Endothelial cell of umbilical vein (primary cell): ENCODE measurements at places on chromosomes 12 and 14. TPM values are rescaled to one million over a fixed set of nuclear protein-coding genes. Genes with fewer than 3 reads are reported as not detected.
A peak's percentile ranks its signal among the peaks of the same experiment; 100 is the strongest.

DNA sequence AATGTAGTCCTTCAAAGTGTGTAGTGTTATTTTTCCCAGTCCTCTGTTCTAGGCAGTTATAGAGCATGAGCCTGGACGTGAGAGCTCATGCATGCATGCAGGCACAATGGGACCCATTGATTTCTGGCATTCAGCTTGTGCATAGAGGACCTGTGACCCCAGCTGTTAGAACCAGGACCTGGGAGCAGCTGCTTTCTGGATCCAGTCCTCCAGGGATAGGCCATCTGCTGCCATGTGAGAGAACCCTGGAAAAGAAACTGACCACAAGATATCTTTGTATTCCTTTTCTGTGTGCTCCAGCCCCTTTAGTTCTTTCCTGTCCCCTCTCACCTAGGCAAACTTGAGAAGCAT lies 76.9 kb downstream of the SUSD6 start:
- no peak for DNase-seq

GRCh38 chr14:76282581-76282980 lies 93.4 kb upstream of the ESRRB start:
- no peak for DNase-seq

GRCh38 chr12:93419388-93420034 lies 22.2 kb downstream of the UBE2N start:
- peak; percentile 76 for DNase-seq

- DNase-seq, result peak; percentile 83
Measured at GRCh38 chr14:74618078-74618952, 6.3 kb upstream of the LTBP2 start.

- no peak for DNase-seq
Measured at GRCh38 chr12:106227641-106228319, 20.0 kb downstream of the CKAP4 start.

- no peak for DNase-seq
Measured at GRCh38 chr12:107429006-107429705, 256.4 kb upstream of the PWP1 start.

DNA sequence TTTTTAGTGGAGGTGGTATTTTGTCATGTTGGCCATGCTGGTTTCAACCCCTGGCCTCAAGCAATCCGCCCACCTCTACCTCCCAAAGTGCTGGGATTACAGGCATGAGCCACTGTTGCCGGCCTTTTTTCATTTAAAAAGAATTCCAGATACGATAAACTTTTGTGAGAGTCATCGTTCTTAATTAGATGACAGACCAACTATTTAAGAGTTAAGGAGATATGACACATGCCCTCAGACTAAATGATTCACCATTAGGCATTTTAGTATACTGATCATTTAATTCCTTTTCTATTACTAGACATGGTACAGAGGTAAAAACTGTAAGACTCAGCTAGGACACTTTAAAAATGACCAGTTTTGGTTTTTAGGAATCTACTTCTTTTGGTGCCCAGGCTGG lies 2.4 kb downstream of the ANKRD13A start:
- DNase-seq, result no peak

DNA sequence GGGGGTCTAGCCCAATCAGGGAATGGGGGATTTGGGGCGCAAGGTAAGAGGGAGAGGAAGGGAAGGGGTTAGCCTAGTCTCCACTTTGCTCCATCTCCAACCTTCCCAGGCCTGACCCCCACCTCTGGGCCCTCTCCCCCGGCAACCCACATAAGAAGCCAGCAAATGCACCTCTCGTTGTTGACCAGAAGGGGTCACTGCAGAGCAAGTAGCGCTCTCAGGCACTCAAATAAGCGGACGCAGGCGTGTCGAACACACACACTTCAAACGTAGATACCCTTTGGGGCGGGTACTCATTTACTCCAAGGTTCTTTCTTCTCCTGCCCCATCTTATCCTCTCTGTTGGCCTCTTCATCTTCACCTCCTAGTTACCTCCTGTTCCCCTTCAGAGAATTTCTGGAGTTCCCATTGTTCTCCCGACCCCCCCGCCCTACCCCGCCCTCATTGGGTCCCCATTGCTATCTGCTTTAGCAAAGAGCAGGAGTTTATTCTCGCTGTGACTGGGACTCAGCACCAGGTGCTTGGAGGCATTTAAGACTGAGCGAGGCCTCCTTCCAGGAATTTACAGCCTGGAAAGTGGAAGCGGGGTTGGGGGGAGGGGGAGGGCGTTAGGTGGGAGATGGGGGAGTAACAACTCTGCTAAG lies 1.5 kb upstream of the SRRM4 start:
- peak; percentile 29 for DNase-seq

DNA sequence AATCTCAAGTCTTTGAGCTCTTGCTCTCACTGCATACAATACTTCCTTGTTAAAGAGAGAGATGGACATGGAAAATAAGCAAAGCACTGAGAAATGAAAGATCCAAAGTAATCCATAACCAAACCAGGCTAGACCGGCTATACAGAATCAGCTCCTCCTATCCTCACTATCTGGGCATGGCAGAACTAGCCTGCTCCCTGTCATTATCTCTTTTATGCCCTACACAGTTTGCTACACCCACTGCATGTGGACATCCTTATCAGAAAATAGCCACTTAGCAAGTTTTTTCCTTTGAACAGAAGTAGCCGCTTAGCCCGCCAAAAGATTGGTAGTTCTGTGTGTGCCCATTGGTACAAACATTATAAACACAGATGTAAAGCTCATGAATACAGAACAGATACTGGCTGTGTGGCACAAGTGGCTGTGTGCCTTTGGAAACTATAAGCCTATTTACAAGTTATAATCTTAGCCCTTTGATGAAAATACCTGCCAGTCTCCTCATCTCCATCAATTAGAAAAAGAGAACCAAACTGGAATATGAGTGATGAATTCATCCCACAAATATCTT lies 34.7 kb downstream of the SPTB start:
- DNase-seq, result no peak

GRCh38 chr12:4649358-4649661 lies 396 bp downstream of the NDUFA9 start:
- DNase-seq, result no peak

DNA sequence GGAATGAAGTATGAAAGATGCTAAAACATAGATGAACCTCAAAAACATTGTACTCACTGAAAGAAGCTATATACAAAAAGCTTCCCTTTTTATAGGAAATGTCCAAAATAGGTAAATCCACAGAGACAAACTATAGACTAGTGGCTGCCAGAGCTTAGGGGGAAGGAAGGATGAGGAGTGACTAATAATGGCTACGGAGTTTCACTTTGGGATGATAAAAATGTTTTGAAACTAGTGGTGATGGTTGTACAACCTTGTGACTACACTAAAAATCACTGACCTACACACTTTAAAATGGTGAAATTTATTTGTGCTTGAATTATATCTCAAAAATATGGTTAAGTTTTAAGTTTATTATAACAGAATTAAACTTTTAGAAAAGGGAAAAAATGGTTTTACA lies 37.1 kb upstream of the AMN1 start:
- no peak for DNase-seq

HOXC5 gene
- polyA plus RNA-seq, result not detected in 2 replicates

KCNJ8 gene
- polyA plus RNA-seq, result not detected in 2 replicates

LRRC74A gene
- not detected in 2 replicates for polyA plus RNA-seq

POTEM gene
- not detected in 2 replicates for polyA plus RNA-seq
